Stimulated activated CD4-positive, alpha-beta T cell treated with anti-CD3 and anti-CD28 coated beads, Interleukin-2, amount 100 ng/mL, for 24 hours (primary cell): ENCODE measurements at places on chromosomes 13 and 19.

- DNase-seq, result no peak
Observed at GRCh38 chr13:100898431-100898830, 223.8 kb upstream of the TMTC4 start.

DNA sequence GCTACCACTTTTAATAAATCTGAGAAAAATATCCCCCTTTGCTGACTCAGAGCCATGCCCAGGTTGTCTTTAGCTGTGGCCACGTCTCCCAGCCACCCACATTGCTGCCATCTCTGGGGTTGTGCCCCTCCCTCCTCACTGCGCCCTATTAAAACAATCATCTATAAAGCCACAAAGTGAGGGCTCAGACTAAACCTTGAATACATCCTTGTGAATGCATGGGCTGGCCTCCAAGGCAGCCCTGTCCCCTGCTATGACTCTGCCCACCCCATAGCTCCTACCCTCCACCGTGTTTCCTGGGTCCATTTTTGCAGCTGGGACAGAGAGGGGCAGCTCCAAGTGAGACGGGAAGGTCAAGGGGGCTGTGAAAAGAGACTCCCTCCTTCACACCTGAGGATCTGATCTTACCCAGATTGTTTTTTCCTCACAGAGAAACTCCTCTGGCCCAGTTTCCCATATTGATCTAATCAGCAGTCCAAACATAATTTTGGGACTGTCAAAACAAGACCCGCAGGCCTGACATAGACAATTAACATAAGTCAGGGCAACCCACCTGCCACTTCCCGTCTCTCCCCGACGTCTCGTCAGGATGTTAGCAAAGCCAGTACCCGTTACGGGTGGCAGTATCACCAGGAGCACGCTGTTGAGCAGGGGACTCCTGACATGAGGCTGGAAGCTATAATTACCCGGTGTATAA lies 199.0 kb downstream of the KATNAL1 start:
- DNase-seq, result no peak

GRCh38 chr19:9144920-9145319 lies 4.7 kb downstream of the ZNF317 start:
- DNase-seq, result no peak

DNA sequence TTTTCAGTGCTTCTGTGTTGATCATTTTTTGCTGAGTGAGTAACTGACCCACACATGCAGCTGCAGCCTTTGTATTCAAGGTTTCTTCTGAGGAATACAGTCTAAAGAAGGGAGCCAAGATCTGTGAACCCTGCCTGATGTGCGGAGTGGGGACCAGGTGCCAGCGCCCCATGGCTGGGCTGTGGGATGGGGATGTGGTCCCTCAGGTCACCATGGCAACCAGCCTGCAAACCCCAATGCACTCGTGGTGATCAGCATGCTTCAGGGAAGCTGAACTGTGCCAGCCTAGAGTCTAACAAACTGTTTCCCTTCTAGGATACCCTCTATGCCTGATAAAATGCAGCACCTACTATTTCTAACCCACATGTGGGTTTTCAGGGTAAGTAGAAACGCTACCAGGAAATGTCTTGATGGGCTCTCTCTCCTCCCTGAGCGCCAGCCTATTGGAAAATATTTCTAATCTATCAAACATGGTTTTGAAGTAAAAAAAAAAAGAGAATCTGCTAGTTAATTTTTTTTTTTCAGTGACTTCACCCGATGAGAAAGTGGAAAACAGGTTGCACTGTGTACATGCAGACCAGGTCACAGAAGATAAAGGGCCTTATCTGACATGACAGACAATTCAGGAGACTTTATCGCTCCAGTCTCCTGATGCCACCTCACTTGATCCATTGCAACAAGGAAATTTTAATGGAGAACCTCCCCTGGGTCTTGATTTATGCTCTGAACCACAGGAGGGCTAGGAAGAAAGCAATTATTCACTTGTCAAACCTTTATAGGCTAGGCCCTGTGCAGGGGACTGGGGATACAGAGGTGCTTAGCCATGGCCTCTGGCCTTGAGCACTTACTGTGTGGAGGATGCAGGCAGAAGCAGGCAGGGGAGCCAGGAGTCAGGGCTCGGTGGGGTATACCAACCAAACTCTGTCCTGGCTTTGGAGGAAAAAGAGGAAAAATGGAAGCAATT lies 51.1 kb downstream of the RASL11A start:
- no peak for DNase-seq

GRCh38 chr13:23969647-23970046 lies 72.3 kb upstream of the C1QTNF9B start:
- DNase-seq, result no peak

DNA sequence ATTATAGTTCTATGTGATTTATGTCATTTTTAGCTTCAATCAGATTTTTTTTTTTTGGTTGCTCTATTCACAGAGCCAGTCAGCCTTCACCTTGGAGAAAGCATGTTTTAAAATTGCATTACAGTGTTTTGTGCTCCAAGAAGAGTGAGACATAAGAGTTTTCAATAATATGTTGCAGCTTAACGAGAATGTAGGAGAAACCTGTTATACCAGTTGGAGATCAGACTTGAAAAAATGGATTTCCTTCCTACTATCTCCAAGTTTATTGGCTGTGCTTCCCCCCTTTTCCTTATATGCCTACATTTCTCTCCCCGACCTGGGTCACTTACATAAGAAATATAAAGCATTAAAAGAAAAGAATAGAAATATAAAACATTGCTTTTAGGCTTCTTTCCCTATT lies 123.9 kb upstream of the ARGLU1 start:
- DNase-seq, result no peak

- DNase-seq, result no peak
Observed at GRCh38 chr13:46170687-46171086, 11.3 kb downstream of the LCP1 start.

GRCh38 chr13:25675060-25675459 lies 303.3 kb downstream of the ATP8A2 start:
- DNase-seq, result no peak

GRCh38 chr13:87674247-87674738 lies 3.1 kb downstream of the SLITRK5 start:
- no peak for DNase-seq

DNA sequence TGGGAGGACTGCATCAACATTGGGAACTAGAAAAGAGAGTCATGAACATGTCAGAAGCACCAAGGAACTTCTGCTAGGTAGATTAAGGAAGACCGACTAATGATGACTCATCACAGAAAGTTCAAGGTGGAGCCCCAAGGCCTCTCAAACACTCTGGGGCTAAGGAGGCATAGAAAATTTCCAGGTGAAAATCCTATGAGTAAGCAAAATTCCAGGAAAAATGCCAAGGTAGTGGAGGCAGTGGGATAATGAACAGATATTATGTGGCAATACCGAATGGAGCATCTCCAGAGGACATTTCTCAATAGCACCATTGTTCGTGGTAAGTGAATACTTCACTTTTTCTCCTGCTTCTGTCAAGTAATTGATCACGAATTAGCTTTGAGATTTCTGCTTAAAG lies 336.5 kb downstream of the MZT1 start:
- no peak for DNase-seq

GRCh38 chr19:42076380-42076944 lies 496 bp downstream of the ZNF574 start:
- DNase-seq, result peak; percentile 60
